ENCODE measurements at places on chromosomes 12 and 14.

- peak; percentile 13 for DNase-seq
Observed at GRCh38 chr14:68373847-68374444, 418.9 kb downstream of the ZFP36L1 start.

- DNase-seq = no peak
Observed at GRCh38 chr14:85483652-85484051, 46.3 kb upstream of the FLRT2 start.

- DNase-seq = no peak
Observed at GRCh38 chr12:88015825-88016224, 13.4 kb downstream of the C12orf50 start.

GRCh38 chr14:54928216-54928615 lies 25.6 kb upstream of the GCH1 start:
- no peak for DNase-seq

DNA sequence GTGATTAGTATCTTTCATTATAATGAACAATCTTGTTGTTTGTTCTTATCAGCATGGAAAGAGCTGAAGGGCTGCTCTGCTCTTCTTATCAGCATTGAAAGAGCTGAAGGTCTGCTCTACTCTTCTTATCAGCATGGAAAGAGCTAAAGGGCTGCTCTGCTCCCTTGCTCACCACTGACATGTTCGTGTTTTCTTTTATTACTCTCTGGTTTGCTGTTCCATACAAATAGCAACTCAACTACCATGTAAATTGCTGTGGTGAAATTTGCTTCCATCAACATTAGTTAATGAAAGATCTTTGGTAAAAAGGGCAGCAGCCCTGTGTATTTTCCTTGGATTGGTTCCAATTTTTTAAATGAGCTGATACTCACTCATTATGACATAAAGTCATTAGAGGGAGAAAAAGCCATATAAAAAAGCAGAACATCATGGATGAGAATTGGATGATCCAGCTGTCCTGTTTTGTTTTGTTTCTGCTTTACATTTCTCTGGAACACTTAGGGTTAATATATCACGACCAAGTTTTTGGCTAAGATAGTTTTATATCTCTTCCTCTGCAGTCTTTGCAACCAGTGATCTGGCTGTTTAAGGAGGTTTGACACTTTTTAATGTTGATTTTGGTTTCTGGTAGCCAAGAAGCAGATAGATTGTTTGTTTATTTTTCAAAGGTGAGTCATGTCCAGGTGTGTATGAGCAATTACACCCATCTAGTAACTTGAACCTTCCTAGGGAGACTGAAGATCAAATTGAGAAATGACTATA lies 356.6 kb downstream of the CEP128 start:
- peak; percentile 13 for DNase-seq

DNA sequence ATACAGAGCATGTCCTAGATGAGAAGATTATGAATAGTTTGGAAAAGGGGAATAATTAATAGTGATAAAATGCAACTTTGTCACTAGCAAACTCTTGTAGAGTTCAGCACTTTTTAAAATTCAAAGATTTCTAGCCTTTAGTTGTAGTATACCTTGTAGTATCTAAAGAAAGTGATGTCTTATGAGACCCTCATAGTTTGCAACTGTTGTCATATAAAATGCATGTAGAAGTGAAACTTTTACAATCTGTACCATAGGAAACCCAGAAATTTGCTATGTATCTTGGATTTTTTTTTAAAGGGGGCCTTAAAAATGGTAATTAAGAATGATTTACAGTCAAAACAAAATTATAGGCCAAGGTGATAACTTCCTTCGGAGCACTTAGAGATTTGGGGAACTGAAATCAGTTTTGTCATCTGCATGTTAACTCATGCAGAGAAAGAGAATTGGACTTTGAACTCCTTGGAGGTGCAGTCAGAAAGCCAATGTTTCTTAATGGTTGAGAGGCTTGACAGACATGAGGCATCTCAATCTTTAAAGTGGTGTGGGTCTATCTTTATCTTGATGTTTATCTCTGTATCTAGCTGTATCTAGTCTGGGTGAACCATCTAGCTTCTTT lies 1.3 kb downstream of the LRRK2 start:
- DNase-seq = no peak

- no peak for DNase-seq
Observed at GRCh38 chr14:91062600-91062999, 2.2 kb upstream of the RPS6KA5 start.

DNA sequence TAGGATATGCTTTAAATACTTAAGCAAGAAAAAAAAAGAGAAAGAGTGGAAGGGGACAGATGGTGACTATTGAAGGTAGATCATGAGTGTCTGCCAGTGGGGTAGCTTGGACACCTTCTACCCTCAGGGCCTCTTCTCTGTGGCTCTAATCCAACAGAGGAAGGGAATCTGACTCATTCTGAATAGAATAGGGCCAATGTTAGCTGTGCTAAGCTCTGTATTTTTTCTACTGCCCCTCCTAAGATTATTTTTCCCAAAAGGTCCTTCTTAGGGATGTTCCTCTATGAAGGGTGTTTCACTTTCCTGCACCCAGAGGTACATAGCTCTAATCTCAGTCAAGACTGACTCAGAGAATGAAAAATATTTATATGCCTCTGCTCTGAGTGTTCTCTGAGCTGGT lies 25.6 kb downstream of the UNC79 start:
- DNase-seq = no peak

DNA sequence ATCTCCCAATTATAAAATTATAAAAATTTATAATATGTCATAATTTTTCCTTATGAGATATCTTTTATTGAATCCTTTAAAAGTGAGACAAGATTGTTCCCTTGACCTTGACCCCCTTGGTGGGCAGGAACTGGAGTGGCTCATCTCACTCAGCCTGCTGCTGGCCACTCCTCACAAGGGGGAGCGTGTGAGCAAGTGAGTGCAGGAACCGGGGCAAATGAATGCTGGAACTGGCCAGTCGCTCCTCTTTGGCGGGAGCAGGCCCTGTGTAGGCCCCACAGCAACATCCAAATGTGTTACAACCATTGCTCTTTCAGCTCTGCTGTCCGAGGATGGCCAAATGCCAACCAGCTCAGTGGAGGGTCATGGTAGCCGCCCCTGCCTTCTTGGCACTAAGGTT lies 178.8 kb downstream of the ETNK1 start:
- DNase-seq = no peak

GRCh38 chr14:64812412-64812811 lies 67.3 kb downstream of the SPTB start:
- DNase-seq = no peak

GRCh38 chr14:31613188-31613587 lies 52.0 kb downstream of the NUBPL start:
- DNase-seq = no peak

- DNase-seq = no peak
Observed at GRCh38 chr12:117564881-117565280, 203.5 kb upstream of the NOS1 start.

DNA sequence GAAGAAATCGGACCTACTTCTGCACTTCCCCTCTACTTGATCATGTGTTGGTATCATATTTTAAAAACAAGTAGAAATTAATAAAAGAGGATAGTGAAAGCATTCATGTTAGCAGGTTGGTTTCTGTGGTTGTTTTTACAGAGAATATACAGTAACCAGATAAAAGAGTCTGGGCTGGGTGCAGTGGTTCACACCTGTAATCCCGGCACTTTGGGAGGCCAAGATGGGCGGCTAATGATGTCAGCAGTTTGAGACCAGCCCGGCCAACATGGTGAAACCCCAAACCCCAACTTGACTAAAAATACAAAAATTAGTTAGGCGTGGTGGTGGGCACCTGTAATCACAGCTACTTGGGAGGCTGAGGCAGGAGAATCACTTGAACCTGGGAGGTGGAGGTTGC lies 55.9 kb downstream of the LRP6 start:
- DNase-seq = no peak

- no peak for DNase-seq
Observed at GRCh38 chr14:59101476-59101875, 87.0 kb upstream of the DAAM1 start.

- DNase-seq = peak; percentile 77
Observed at GRCh38 chr12:42809226-42809625, 219.7 kb upstream of the PRICKLE1 start.

DNA sequence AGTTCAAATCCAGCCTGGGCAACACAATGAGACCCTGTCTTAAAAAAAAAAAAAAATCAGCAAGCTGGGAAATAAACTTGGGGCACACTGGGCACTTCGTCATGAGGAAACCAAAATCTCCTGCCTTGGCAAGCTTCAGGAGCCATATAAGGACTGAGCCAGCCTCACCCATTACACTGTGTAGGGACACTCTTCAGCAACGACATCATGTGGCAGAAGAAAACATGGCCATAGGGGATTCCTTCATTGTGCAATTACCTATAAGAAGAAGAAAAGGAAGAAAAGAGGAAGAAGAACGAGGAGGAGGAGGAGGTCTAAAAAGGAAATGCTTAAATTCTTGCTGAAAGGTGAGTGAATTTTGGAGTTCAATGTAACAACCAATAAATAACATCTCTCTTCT lies 26.1 kb upstream of the IFNG start:
- no peak for DNase-seq

GRCh38 chr14:34843011-34843554 lies 32.1 kb downstream of the BAZ1A start:
- DNase-seq = peak; percentile 76

DNA sequence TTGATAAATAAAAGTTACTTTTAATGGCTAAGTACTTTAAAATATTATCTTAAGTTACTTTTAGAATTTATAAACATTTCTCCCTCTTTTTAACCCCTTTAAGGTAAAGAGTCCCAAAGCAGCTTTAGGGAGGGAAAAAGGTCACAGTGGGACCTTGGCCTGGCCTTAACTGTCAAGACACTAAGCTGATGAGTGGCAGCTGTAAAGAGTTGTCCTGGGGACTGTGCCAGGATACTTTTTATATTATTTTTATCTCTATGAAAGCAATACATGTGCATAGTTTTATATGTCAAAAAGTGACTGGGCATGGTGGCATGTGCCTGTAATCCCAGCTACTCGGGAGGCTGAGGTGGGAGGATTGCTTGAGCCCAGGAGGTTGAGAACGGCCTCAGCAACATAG lies 94.2 kb upstream of the RESF1 start:
- DNase-seq = no peak

GRCh38 chr14:89292579-89293313 lies 124.3 kb downstream of the FOXN3 start:
- no peak for DNase-seq

- DNase-seq = no peak
Observed at GRCh38 chr14:73809391-73809790, 42.2 kb upstream of the PTGR2 start.

DNA sequence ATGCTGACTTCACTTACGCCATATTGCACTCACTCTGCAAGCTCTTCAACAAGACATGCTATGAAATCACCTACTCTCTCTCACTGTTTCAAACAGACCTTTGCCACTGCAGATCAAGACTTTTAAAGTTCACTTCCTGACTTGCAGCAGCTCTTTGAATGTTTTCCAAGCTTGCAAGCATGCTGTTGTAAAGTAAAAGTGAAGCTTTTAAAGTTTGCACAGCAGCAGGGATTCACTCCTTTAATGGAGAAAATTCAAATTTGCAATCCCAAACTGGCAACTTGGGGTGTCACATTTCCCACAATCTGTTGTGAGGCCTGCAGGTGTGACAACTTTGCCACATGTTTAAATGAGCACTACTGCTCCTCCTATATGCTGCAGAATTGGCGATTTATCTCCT lies 270.9 kb downstream of the ALX1 start:
- no peak for DNase-seq

DNA sequence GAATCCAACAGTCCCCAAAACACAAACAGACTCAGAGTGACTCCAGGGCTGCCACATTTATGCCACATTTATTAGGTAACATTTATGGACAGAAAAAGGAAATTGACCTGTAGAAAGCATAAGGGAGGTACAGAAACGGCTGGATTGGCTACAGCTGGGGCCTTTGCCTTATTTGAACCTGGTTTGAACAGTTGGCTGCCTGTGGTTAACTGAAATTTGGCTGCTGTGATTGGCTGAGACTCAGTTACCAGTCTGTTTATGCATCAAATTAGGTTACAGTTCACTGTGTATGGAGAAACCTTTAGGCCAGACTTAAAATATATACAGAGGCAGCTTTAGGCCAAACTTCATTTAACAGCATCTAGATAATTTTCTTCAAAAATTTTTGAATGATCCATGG lies 27.8 kb upstream of the PCNX1 start:
- DNase-seq = no peak

DNA sequence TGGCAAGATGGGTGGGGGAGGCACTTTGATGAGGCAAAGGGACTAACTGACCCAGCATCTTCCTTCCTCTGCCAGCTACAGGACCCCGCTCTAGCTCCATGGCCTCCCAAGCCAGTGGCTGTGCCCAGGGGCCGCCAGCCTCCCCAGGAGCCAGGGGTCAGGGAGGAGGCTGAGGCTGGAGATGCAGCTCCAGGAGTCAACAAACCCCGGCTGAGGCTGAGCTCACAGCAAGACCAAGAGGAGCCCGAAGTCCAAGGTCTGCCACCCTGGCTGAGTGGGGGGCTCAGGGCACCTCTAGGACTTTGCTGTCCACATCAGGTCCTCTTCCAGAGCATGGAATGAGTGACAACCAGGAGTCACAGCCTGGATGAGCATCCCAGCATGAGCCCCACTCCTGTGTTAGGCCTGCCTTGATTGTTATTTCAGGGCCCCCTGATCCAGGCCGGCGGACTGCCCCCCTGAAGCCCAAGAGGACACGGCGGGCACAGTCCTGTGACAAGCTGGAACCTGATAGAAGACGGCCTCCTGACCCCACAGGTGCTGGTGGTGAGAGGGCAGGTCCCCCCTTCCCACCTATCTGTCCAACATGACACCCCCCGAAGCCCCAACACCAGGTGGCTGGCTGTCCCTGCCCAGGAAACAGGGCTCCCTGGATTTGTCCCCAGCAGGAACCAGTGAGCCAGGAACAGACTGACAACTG lies 2.5 kb upstream of the CPNE6 start:
- no peak for DNase-seq

DNA sequence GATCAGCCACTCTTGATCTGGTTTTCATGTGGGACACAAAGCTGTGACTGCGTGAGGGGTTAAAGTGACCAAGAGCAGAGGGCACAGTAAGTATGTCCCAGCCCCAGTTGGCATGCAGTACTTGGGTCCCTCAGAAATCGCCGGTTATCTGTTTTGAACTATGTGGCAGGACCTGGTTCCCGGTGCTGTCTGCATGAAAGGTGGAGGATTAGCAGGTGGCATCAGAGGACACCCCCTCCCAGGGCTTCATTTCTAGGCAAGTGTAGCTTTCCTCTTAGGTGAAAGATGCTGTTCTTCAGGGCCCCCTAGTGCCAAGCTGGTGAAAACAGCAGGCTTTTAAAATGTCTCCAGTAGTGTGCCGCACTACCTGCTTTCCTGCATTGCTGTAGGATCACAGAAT lies 57.1 kb downstream of the ATG14 start:
- DNase-seq = peak; percentile 56

GRCh38 chr14:85442996-85443395 lies 86.9 kb upstream of the FLRT2 start:
- DNase-seq = peak; percentile 24

- peak; percentile 15 for DNase-seq
Observed at GRCh38 chr14:31893221-31893757, 183.8 kb upstream of the ARHGAP5 start.

- DNase-seq = no peak
Observed at GRCh38 chr12:53118751-53119300, 15.5 kb downstream of the SOAT2 start.

- no peak for DNase-seq
Observed at GRCh38 chr14:68719634-68720384, 73.1 kb downstream of the ZFP36L1 start.

Measured in EH (cell line).